ENCODE measurements at places on chromosomes 12 and 14.

DNA sequence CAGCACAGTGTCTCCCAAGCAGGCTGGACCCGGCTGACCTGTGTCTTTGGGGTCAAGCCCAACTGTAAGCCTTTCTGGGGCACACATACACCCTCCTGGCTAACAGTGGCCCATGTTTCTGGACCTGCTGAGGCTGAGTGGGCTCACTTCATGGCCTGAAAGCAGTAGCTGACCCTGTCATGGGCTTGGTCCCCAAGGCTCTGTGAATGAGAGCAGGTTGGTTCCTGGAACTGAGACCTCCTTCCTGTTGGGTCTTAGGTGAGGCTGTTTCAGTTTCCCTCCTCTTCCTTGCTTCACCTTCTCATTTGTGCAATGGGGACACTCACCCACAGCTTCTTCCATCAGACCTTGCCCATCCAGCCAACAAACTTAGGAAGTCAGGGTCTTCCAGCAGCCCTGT is 744 bp upstream of the IL25 start:
- no peaks in the 10 kb centered on the region for H3K36me3 ChIP-seq
- no peak overlapping the region for H3K4me3 ChIP-seq
- H3K27ac ChIP-seq: no peak overlapping the region
- no peak for DNase-seq

- no peak overlapping the region for H3K27ac ChIP-seq
- H3K4me3 ChIP-seq: no peak overlapping the region
- H3K27me3 ChIP-seq: no peaks in the 10 kb centered on the region
- DNase-seq: no peak
- H3K36me3 ChIP-seq: no peaks in the 10 kb centered on the region
These were observed 56.1 kb upstream of the MAP1LC3B2 start for GRCh38 chr12:116502989-116503496.

GRCh38 chr12:111425655-111426054 is 19.9 kb downstream of the SH2B3 start:
- no peak overlapping the region for H3K4me3 ChIP-seq
- H3K36me3 ChIP-seq: peaks cover 6% of the 10 kb centered on the region

- H3K36me3 ChIP-seq: no peaks in the 10 kb centered on the region
- no peak overlapping the region for H3K27ac ChIP-seq
- no peak for DNase-seq
- no peak overlapping the region for H3K4me3 ChIP-seq
- H3K4me1 ChIP-seq: no peaks in the 10 kb centered on the region
- H3K27me3 ChIP-seq: no peaks in the 10 kb centered on the region
These were observed 340.5 kb upstream of the USP15 start for GRCh38 chr12:61919686-61920085.

DNA sequence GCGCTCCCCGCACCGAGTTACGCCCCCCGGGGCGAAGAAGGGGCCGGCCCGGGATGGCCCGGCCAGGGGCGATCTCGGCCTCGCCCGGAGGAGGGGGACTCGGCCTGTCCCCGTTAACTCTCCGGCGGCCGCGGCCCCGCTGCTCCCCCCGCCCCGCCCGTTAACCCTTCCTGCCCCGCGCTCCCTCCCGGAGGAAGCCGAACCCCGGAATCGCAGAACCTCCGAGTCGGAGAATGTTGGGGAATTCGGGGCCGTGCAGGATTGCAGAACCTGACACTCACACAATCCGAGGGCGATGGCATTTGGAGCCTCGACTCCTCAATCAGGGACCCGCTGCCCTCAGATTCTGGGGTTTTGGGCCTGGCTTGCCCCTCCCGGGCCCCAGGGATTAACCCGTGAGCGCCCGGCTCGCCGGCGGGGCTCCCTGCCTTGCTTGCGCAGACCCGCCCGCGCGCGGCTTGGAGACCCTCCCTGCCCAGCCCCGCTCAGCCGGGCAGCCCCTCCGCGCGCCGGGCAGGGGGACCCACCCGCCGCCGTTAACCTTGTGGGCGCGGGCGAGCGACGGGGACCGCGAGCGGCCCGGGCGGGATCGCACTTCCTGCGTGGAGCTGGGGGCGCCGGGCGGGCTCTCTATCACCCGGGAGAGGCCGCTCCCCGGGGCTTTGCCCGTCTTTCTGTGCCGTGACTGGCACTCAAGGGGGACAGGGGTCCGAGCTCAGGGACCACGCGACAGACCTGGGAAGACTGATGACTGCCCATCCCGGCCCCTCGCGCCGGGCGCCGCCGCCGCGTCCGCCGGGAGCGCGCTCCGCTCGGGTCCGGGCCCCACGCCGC is 18.8 kb downstream of the BEGAIN start:
- peak overlapping the region; percentile 49 for H3K4me3 ChIP-seq
- H3K27me3 ChIP-seq: peaks cover 26% of the 10 kb centered on the region
- H3K36me3 ChIP-seq: no peaks in the 10 kb centered on the region

- peak; percentile 65 for DNase-seq
- H3K4me1 ChIP-seq: peaks cover 11% of the 10 kb centered on the region
- no peaks in the 10 kb centered on the region for H3K36me3 ChIP-seq
- H3K27ac ChIP-seq: peak overlapping the region; percentile 64
- H3K4me3 ChIP-seq: no peak overlapping the region
- H3K27me3 ChIP-seq: no peaks in the 10 kb centered on the region
These were observed 12.5 kb upstream of the RCOR1 start for GRCh38 chr14:102579696-102580549.

GRCh38 chr12:117362391-117362790 is 965 bp upstream of the NOS1 start:
- H3K36me3 ChIP-seq: no peaks in the 10 kb centered on the region
- no peak overlapping the region for H3K4me3 ChIP-seq
- peaks cover 38% of the 10 kb centered on the region for H3K27me3 ChIP-seq
- H3K27ac ChIP-seq: no peak overlapping the region

DNA sequence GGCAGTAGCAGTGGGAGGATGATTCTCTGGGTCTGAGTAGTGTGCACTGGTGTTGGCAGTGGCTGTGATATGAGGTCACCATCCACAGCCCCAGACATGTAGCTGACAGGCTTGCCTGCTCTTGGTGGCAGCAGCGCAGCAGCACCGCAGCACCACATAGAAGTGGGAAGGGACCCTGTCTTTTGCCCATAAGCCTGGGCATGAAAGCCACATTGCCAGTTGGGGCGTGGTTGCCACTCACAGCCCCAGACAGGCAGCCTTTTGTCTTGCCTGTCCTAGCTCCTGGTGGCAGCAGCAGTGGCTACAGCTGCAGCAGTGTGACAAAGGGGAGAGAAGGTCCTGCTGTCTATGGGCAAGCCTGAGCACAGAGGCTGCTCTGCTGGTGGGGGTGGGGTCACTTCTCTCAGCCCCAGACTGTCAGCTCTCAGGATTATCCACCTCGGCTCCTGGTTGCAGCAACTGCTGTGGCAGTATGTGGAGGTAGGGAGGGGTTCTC is 71.5 kb downstream of the BRMS1L start:
- no peaks in the 10 kb centered on the region for H3K36me3 ChIP-seq
- DNase-seq: no peak
- no peaks in the 10 kb centered on the region for H3K27me3 ChIP-seq
- H3K27ac ChIP-seq: no peak overlapping the region

DNA sequence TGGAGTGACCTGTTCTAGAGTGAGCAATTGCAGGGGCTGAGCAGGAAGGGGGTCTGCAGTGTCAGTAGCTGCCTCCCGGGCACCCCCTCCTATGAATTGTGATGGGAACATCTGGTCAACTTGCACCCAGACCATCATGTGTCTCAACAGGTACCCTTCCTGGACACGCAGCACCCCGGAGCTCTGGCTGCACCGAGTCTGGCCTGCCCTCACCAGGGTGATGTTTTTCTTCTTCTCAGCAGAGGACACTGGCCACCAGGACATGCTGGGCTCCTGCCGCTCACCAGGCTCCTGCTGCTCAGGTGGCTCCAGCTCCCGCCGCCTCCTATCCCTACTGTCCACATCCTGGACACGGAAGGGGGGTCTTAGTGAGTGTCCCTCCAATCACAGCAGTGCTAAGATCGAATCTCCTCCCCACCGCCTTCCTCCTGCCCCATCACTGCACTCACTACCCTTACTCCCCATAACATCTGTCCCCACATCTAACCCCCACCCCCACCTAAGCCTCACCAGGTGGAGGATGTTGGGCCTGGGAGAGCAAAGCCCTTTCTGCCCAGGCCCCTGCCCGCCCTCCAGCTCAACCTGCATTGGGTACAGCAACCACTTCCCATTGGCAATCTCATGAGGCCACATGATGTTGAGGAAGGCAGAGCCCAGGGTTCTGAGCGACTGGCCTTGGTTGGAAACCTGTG is 14.9 kb downstream of the ITGA7 start:
- no peaks in the 10 kb centered on the region for H3K36me3 ChIP-seq

GRCh38 chr12:121827351-121828099 is 23.7 kb downstream of the SETD1B start:
- no peak for DNase-seq
- no peaks in the 10 kb centered on the region for H3K4me1 ChIP-seq
- H3K27me3 ChIP-seq: no peaks in the 10 kb centered on the region
- H3K4me3 ChIP-seq: no peak overlapping the region
- peaks cover 42% of the 10 kb centered on the region for H3K36me3 ChIP-seq

- no peak overlapping the region for H3K4me3 ChIP-seq
- no peaks in the 10 kb centered on the region for H3K4me1 ChIP-seq
- no peak for DNase-seq
- H3K27ac ChIP-seq: no peak overlapping the region
- no peaks in the 10 kb centered on the region for H3K36me3 ChIP-seq
These were observed 54.7 kb upstream of the DDX11 start for GRCh38 chr12:31018790-31019505.

DNA sequence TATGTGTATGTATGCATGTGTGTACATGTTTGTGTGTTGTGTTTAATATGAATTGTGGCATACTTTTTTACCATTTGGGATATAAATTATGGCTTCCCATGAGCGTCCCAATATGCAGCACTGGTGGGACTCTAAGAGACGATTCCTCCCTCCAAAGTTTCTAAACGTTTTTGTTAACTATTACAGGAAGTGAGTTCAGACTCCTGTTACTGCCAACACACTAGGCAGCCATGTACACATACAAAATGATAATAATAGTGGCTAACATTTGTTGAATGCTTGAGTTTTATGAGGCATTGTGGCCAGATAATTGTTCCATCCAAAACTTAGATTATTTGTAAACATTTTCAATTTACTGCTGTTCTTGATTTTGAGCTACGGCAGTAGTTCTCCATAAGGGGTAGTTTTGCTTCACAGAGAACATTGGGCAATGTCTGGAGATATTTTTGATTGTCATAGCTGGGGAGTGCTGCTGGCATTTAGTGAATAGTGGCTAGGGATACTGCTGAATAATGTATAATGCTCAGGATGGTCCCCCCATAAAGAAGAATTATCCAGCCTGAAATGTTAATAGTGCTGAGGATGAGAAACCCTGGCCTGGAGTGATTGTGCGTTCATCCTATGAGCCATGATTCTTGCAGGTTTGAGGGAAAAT is 45.1 kb downstream of the ARID2 start:
- no peak overlapping the region for H3K27ac ChIP-seq
- no peak overlapping the region for H3K4me3 ChIP-seq
- H3K27me3 ChIP-seq: no peaks in the 10 kb centered on the region
- no peak for DNase-seq
- H3K36me3 ChIP-seq: no peaks in the 10 kb centered on the region
- no peaks in the 10 kb centered on the region for H3K4me1 ChIP-seq

DNA sequence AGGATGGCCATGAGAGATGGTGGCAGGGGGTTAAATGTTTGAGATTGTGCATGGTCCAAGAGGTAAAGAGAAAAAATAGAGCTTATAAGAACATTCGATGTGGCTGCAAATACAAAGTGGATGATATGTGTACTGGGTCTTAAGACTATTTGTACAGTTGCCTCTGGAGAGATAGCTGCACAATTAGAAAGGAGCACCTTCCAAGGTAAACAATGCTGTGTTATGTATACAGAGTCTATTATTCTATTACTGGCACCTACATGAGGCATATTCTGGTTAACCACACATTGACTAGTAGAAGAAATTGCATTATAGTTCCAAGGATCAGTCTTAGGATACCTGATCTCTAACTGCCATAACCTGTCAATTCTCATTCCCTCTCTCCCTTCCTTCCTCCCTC is 238.0 kb upstream of the FOXN3 start:
- DNase-seq: peak; percentile 14
- no peaks in the 10 kb centered on the region for H3K27me3 ChIP-seq
- H3K4me1 ChIP-seq: no peaks in the 10 kb centered on the region
- no peaks in the 10 kb centered on the region for H3K36me3 ChIP-seq
- H3K4me3 ChIP-seq: no peak overlapping the region
- no peak overlapping the region for H3K27ac ChIP-seq

DNA sequence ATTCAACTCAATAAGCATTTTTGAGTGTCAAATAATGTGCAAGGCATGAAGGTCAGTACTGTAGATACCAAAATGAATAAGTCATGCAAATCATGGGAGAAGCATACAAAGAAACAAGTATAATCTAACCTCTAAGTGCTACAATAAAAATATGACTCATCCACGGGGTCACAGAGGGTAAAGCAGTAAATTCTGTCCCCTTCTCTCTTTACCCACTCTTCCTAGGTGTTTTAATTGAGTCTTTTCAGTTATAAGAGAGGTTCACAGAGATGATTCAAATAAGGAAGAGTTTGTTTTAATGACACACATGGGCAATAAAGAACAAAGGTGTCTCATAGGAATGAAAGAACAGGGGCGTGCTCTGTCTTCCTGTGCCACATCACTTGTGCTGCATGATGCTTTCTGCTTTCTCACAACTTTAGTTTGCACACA is 71.5 kb upstream of the DAAM1 start:
- H3K4me1 ChIP-seq: peaks cover 4% of the 10 kb centered on the region
- H3K4me3 ChIP-seq: no peak overlapping the region
- no peaks in the 10 kb centered on the region for H3K27me3 ChIP-seq
- peak; percentile 28 for DNase-seq

DNA sequence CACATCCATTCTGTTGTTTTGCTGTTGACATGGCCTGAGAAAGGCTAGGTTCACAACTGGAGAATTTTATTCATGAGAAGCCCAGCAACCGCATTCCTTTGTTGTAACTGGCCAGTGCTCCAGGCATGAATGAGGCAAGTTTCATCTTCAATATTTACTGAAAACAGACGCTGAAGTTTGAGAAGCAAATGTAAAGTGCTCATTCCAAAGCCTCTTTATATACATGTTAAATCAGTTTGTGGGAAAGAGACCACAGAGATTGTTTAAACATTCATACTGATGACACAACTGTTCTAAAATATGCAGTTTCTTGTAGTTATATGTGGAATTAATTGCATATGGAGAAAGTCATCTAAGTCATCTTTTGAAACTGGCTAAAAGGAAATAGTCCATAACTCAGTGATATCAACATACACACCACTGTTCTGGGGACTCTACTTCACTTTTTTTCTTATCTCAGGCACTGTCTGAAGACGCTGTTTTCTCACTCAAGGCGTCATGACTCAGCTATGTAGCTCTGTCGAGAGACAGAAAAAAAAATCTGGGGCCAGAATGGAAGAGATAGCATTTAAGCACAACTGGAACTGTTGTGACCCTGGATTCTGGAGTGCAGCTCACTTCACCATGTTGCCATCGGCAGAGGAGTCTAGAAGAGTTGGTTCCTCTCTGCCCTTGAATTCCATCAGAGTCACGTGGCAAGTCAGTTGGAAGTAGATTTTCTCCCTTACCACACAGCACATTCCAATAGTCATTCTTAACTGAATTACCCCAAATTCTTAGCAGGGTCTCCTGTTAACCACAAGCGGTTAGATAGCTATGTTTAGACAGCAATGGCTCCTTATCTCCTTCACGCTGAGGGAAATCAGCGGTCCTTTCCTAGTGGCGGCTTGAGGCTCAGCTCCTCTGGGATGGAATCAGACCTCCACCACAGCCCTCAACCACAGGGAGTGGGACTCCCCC is 258.4 kb upstream of the HMGA2 start:
- DNase-seq: peak; percentile 99
- H3K36me3 ChIP-seq: no peaks in the 10 kb centered on the region
- no peak overlapping the region for H3K4me3 ChIP-seq
- H3K27ac ChIP-seq: peak overlapping the region; percentile 90
- no peaks in the 10 kb centered on the region for H3K27me3 ChIP-seq
